ENCODE measurements at places on chromosomes 12 and 14. TPM values are rescaled to one million over a fixed set of nuclear protein-coding genes. Genes with fewer than 3 reads are reported as not detected.

DNA sequence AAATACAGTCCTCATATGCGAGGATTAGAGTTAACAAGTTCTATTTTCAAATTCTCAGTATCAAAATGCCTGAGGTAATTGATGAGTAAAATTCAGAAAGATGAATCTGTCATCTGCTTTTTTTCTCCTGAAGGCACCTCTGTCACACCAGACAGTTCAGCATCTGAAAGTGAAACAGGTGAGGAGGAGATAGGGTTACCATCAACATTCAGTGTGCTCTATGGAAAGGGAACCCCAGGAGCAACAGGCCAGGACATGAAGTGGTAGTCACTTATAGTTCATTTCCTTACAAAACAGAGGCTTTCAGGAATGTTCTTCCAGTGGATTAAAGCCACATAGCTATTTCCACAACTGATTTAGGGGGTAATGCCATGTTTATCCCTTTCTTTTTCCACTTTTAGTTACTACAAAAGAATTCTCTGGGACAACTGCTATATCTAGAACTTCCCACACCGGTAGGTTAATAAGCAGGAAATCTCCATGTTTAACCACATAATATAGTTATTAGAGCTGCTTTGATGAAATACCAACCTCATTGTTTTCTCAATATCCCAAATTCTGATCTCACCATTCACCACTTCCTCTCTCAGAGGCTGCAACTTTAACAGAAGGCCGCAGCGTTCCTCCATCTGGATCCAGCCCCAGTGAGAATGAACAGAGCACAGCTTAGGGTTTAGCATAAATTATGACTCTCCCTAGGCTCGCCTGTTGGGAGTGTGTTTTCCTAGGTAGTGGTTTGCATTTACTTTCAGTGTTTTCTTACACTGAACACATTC, 177.0 kb upstream of the CNTN1 start:
- no peaks in the 10 kb centered on the region for H3K4me1 ChIP-seq
- H3K36me3 ChIP-seq = no peaks in the 10 kb centered on the region
- H3K4me3 ChIP-seq = no peak overlapping the region
- no peaks in the 10 kb centered on the region for H3K27me3 ChIP-seq

C12orf50 gene
- total RNA-seq = not detected

ESR2 gene
- total RNA-seq = 0.59 TPM

JPH4 gene
- 1.7 TPM for total RNA-seq

DNA sequence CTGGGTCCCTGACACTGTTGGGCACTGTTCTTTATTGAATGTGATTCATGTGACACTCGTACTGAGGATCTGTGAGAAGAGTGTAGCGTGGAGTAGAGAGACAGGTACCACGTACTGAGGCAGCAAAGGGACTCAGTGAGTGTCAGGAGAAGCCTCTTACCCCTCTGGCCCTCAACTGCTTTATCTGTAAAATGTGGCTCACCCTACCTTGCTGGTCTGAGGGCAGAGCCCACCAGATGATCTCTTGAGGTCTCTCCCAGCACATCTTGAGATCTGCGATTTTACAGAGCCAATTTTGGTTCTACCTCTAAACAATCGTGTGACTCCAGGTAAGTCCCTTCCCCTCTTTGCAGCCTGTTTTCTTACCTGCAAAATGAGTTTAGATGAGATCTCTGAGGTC, 3.1 kb downstream of the CEBPE start:
- H3K27me3 ChIP-seq = no peaks in the 10 kb centered on the region
- H3K36me3 ChIP-seq = no peaks in the 10 kb centered on the region
- peaks cover under 1% of the 10 kb centered on the region for H3K4me1 ChIP-seq
- no peak overlapping the region for H3K4me3 ChIP-seq
- DNase-seq = no peak

ADAM21 gene
- 0.44 TPM for total RNA-seq

- H3K27ac ChIP-seq = no peak overlapping the region
- no peak for DNase-seq
Measured at GRCh38 chr14:41868396-41868795, 261.7 kb downstream of the LRFN5 start.

Measured in tibial nerve (tissue), 4 donors.